IPS DF 6.9 (cell line): ENCODE measurements at places on chromosomes 2 and 18.

DNA sequence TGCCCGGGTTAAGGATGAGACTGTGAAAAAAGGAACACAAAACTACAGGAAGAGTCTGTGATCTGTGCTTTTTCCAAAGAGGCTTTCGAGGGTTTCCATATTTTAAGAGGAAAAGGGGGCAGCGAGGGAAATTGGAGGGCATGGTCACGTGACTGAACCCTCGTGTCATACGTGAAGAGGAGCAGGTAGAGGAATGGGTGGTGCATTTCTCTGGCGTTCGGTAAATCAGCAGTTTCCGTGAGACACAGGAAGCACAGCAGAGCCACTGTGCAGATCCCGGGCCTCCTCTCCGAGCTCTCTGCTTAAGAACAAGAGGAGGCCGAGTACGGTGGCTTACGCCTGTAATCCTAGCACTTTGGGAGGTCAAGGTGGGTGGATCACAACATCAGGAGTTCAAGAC is 219.7 kb downstream of the NDUFA10 start:
- no peak for DNase-seq

DNA sequence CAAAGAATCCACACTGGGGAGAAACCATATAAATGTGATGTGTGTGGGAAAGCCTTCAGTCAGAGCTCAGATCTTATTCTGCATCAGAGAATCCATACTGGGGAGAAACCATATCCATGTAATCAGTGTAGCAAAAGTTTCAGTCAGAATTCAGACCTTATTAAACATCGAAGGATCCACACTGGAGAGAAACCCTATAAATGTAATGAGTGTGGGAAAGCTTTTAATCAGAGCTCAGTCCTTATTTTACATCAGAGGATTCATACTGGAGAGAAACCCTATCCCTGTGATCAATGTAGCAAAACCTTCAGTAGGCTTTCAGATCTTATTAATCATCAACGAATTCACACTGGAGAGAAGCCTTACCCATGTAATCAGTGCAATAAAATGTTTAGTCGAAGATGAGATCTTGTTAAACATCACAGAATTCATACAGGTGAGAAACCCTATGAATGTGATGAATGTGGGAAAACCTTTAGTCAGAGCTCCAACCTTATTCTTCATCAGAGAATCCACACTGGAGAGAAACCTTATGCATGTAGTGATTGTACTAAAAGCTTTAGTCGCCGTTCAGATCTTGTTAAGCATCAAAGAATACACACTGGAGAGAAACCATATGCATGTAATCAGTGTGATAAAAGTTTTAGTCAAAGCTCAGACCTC is 16.7 kb upstream of the ZSCAN30 start:
- no peak for DNase-seq

- DNase-seq: no peak
Measured at GRCh38 chr2:42171396-42171980, 2.3 kb downstream of the EML4 start.

DNA sequence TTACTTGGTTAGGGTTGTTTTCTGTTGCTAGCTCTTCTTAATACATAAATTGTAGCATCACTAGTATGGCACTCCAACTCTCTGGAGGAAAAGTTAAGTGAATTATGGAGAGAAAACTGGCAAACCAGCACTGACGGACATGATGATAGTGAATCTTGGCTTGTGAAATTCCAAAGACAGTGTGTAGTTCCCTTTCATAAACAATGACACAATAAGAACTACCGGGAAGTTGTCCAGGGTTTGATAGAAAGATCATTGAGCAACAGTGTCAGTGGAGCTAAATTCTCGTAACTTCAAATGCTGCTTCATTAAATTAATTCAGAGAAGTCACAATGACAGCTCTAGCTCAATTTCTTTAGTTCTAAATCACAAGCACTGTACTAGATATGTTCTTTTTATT is 66.5 kb downstream of the RIT2 start:
- no peak for DNase-seq

DNA sequence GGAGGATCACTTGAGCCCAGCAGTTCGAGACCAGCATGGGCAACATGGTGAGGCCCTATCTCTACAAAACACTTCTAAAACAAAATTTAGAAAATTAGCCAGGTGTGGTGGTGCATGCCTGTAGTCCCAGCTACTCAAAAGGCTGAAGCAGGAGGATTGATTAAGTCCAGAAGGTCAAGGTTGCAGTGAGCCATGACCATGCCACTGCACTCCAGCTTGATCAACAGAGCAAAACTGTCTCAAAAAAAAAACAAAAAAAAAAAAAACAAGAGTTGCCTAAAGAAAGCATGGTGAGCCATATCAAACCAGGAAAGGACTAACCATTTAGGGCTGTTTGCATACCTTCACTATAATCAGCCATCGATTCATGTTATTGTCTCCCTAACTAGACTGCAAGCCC is 4.5 kb downstream of the CLASP1 start:
- DNase-seq: no peak
